Colonic mucosa (tissue), 4 donors: ENCODE measurements at places on chromosomes 16 and 17.

DNA sequence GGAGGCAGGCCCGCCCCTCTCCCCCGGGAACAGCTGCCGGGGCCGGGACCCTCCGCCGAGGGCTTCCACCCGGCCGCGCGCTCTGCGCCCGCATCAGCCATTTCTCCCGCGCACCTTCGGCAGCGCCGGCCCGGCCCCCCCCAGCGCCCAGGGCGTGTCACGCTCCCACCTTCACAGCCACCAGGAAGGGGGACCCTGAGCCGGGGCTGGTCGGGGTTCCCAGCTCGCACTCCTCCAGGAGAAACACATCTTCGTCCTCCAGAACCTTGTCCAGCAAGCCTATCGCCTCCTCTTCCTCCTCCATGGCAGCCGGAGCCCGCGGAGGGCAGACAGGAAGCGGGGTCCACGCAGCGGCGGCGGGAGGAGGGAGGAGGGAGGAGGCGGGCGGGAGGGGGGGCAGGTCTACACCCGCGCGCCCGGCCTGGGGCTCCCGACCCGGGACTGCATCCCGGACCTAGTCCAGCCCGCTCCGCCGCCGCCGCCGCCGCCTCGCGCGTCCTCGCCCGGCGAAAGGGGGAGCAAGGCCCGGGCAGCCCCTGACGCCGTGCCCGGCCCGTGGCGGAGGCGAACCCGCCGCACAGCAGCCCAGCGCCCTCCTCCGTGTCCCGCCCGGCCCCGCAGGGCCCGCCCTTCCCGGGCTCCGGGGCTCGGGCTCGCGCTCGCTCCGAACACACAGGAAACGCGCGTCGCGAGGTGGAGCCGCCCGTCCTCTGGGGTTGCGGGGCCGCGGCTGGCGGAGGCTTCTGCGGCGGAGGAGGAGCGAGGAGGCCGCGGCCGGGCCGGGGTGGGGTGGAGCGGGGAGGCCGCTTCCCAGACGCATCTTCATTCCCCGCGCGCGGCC, 70.8 kb downstream of the ABR start:
- peak; percentile 57 for DNase-seq

DNA sequence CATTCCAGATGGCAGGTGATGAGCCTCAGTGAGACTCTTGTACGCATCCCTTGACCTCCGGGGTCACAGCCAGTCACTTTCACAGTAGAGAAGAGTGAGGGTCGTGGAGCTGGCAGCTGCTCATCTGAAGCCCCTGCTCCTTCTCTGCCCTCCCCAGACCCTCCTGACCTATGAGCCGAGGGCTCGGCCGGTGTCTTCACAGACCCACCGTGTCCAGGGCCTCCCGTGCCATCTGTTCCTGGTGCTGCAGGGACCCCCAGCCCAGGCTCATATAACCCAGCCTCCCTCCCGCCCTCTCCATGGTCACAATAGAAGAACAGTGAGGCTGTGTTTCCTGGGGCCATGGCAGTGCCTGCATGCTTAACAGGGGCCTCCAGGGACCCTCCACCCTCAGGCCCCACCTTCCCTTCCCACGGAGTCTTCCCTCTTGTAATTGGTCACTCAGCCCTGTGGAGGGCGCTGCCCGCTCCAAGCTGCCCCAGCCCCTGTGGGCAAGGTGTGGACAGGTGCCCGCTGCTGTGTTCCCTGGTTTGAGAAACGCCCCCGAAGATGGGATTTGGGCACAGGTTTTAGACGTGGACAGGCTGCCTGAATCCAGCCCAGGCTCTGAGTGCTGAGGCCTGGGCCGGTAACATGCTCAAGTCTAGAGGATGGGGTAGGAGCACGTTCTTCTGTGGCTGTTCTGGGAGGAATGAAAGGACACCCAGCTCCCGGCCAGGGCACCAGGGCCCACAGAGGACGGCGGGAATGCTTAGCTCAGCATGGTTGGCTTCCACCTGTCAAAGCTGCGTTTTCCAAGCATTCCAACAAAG, 38.7 kb downstream of the ACSF3 start:
- no peak for DNase-seq

GRCh38 chr17:56697190-56697589, 103.7 kb downstream of the NOG start:
- DNase-seq, result no peak

DNA sequence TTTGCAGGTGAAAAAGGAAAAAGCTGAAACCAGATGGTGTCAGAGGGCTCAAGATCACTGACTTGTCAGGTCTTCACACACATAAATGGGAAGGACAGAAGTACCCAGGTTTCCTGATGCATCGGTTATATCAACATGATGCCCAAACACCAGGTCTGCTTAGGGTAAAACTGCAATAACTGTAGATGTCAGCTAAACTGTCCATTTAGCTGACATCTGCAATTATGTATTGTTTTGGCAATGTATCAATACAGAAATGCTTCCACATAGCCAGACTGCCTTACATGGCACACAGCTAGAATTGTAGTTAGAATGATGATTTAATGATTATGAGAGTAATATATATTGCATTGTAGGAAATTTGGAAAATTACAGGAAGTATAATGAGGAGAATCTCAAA, 5.0 kb downstream of the ACSM3 start:
- DNase-seq, result no peak

- peak; percentile 61 for DNase-seq
Measured at GRCh38 chr16:87062569-87063442, 254.4 kb downstream of the C16orf95 start.

- no peak for DNase-seq
Measured at GRCh38 chr16:79370736-79371135, 229.8 kb downstream of the MAF start.
